ENCODE measurements at places on chromosomes 2 and 18.

DNA sequence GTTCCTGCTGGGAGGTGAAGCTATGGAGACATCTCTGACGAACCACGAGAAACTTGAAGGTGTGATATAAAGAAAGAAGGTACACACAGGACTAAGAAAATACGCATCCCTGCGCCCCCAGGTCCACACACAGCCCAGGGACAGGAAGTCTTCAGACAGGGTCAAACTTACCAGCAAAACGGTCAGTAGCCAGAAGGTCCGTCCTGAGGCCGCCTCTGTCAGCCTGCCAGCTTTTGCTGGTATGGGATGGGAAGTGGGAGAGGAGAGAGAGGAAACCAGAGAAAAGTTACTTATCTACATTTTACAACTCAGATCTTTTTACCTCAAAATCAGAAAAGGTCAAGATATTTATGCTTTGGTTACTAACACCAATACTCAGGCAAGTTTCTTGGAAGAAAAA, 47.2 kb downstream of the HDLBP start:
- DNase-seq, result no peak

GRCh38 chr18:9828506-9829396, 57.0 kb upstream of the TXNDC2 start:
- DNase-seq, result no peak

GRCh38 chr18:62844850-62845643, 129.7 kb downstream of the PHLPP1 start:
- DNase-seq, result no peak

DNA sequence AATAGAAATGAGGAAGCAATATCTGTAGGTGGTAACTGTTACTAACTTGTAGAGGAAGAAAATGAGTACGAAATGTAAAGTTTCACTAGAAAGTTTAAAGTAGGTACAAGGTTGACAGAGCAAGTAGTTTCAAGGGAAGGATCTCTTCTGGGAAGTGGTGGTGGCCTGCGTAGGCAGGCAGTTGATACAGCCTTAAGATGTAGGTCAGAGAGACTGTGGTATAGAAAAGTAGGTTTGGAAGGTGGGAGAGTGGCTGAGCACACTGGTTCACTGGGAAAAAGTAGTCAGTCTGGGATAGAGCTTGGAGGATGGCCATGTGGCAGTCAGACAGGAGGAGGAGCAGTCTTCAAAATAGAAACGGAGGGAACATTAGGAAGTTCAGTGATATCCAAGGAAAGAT, 23.5 kb downstream of the KDM3A start:
- no peak for DNase-seq

GRCh38 chr2:203887677-203888076, 20.1 kb downstream of the CTLA4 start:
- no peak for DNase-seq

- no peak for DNase-seq
These were observed 11.6 kb downstream of the ANKRD12 start for GRCh38 chr18:9148203-9148552.

- no peak for DNase-seq
These were observed 61.4 kb upstream of the RNF152 start for GRCh38 chr18:61954096-61954746.

DNA sequence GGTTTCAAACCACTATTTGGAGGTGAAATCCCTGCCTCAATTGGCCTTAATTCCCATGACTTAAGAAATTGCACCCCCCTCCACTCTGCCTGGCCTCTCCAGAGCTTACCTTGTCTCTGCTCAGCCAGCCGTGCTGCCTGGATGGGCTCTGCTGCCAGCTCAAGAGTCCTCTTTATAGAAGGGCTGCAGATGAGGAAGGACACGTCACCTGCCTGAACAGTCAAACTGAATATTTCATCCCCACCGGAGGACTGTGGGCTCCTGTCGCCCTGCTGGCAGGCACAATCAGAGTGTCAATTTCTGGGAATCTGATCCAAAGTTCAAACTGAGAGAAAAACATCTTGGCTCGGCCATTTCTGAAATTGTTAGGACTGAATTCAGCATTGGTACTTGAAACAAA, at the start of gene OTOS:
Gene OTOS, minus strand, starts transcription at position 148 of the 400 bp plus-strand sequence. CDS start 332 bp downstream, outside the sequence.
- no peak for DNase-seq

GRCh38 chr2:102366406-102367112, 11.0 kb downstream of the IL18R1 start:
- DNase-seq, result no peak

DNA sequence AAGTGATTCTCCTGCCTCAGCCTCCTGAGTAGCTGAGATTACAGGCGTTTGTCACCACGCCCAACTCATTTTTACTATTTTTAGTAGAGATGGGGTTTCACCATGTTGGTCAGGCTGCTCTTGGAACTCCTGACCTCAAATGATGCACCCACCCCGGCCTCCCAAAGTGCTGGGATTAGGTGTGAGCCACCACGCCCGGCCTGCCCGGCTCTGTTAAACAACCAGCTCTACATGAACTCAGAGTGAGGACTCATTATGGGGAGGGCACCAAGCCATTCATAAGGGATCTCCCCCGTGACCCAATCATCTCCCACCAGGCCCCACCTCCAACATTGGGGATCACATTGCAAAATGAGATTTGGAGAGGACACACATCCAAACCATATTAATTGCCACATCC, 8.8 kb downstream of the ATIC start:
- DNase-seq, result no peak

DNA sequence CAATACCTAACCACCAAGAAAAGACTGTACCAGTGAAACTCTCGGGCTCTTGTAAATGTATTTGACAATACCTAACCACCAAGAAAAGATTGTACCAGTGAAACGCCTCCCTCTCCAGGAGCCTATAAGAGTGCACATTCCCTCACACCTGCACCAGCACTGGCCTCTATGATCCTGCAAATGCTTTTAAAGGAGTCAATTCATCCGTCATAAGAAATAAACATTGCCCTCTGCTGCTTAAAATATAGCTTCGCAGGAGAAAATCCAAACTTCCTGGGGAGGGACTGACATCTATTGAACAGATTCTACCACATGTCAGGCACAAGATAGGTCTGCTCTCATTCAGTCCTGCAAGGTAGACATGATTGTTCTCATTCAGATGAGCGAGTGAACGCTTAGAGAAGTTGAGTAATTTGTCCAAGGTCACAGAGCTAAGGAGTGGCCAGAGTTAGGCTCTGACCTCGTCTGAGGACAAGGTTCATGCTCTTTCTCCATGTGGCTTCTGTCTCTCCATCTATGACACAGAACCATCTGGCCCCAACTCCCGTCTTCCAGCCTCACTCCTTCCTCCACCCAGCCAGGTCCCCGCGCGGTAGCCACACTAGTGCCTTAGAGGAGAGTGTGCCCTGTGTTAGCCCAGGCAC, 38.7 kb downstream of the MCFD2 start:
- no peak for DNase-seq

- DNase-seq, result no peak
These were observed 17.7 kb downstream of the POU3F3 start for GRCh38 chr2:104871649-104871971.

DNA sequence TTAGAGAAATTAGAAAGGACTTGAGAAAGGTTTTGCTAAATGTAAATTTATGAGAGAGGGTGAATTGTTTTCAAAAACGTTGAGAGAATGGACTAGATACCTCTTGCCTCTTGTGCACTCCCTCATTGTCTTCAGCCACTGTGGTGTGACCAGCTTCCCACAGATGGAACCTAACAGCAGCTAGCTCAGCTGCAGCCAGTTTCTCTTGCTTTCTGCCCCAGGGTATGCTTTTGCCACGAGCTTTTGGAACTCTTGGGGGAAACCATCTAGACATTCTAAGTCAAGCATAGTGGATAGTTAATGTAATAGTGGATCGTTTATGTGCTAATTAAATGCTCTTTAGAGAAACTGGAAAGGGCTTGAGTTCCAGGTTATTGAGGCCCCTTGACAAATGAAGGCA, 288.2 kb downstream of the CTNNA2 start:
- no peak for DNase-seq

GRCh38 chr18:22172594-22173049, 3.2 kb downstream of the GATA6 start:
- no peak for DNase-seq

DNA sequence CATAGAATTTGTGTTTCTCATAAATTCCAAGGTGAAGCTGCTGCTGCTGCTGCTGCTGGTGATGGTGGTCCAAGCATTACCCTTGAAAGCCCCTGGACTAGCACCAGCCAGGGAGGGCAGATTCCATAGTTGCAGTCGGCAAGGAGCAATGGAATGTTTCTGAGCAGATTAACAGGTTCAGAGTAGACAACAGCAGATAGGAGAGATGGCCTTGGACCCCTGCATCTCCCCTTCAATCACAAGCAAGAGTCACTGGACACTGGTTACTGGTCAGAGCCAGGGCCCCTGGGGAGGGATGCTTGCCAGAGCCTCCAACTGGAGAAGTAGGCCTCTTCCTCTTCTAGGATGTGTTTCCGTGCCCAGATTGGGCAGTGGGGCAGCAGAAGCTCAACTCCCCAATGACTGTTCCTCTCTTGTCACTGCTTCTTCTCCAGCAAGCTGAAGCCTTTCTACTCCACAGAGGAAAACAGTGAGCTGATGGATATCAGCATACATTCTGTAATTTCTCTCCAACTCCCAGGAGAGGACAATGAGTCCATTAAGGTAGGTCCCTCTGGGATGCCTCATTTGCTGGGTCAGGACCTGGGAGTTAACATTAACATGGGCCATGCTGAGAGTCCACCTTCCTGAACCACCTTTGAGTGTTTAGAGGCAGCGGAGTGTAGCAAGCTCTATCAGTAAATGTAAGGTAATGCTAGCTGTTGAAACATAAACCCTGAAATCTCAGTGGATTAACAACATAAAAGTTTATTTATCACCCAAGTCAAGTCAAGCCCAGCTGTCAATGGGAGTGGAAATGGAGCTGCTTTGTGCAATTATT, 35.3 kb downstream of the MROH2A start:
- no peak for DNase-seq

GRCh38 chr2:37322368-37322767, 2.3 kb downstream of the PRKD3 start:
- no peak for DNase-seq

- no peak for DNase-seq
These were observed 66.0 kb downstream of the STPG4 start for GRCh38 chr2:47089083-47089464.

DNA sequence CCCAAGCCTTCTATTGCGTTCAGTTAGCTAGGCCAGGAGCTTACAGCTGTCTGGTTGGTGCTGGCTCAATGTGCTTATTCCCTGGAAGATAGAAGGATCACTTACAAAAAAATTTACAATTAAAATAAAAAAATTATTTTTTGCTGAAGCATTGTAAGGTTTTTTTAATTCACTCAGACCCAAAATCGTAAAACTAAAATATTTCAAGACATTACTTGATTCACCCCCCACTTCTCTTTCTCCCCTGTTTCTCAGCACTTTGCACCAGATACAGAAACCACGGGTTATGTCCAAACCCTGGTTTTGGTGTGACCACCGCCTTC, 911 bp upstream of the PTPRM start:
- no peak for DNase-seq

DNA sequence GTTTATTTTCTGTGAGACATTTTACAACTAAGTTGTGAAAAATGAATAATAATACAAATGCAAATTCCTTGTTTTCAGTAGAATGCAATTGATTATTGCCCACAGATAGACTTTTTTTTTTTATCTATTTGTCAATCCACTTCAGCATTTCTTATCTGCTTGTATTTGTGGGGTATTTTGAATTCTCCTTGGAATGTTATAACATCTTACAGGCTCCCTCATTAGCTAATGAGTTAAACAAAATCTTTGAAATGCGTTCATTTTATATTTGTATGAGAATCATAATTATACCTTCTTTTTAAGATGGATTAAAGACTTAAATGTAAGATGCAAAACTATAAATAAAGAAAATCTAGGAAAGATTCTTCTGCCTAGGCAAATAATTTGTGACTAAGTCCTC, 114.2 kb downstream of the CALCRL start:
- no peak for DNase-seq

DNA sequence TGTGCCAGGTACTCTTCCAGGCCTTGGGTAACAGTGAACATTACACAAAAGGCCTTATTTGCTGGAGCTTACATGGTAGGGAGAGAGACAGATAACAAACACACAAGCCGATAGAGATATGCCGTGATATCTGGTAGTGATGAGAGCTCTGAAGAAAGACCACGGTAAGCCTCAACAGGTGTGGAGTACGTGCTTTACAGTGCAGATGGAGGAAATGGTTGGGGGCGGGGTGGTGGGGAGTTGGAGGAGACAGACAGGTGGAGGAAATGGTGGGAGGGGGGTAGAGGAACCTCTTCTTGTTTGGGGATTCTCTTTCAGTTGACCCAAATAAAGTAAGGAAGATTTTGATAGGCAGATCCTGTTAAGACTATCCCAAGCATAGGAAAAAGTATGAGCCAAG, 141.1 kb upstream of the ALPP start:
- no peak for DNase-seq

DNA sequence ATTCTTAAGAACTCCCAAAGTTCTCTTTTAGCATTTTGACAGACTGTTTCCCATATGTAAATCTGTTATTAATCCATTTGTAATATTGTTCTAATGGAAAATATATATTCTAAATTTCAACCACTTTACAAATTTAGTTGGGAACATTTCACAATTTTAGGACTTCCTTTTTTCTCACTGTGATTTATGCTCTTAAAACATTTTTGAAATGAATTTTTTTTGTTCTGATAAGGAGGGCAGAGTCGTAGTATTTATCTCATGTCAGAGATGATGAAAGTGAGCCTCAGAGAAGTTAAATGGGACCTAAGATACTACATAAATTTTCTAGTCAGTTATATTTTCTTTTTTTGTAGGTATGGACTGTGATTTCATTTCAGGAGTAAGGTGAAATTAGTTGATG, 26.6 kb downstream of the RASGRP3 start:
- no peak for DNase-seq

- no peak for DNase-seq
These were observed 2.1 kb upstream of the ABCB6 start for GRCh38 chr2:219220652-219221402.

DNA sequence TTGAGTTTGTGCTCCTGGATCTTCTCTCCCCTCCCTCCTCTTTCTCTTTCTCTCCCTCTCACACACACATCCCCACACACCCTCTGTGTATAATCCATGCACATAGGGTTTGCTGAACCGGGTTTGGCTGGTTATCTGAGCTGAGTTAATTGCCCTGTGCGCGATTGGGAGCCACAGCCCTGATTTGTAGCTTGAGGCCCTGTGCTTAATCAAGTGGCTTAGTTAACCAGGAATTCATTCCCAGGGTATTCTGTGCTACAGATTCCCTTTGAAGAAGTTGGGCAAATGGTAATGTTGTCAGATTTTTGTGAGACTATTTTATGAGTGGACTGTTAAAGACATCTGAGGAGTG, 6.2 kb downstream of the PARD3B start:
- DNase-seq, result no peak

GRCh38 chr2:235320326-235320725, 173.5 kb upstream of the AGAP1 start:
- no peak for DNase-seq
